Activated CD4-positive, alpha-beta T cell treated with anti-CD3 and anti-CD28 coated beads, Interleukin-2, Interleukin-4, amounts not matched to agents 100 ng/mL and 50 ng/mL, durations not matched to agents 16 hours and 8 hours (primary cell): ENCODE measurements at places on chromosomes 11 and 22.

DNA sequence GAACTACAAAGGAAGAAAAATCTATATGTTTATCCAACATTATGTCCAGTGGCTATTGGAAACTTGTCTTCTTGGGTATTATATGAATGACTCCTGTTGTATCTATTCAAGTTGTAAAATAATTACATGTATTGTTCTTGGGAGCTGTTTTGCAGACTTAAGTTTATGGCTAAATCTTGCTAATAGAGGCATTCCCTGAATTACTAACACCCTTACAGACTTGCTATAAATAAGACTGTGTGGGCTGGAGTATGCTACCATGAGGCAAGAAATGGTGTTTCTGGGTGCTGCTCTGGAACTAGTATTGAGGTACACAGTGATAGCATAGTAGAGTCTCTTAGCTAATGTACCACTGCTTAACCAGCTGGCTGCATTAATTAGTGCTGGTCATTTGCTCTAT is 155.1 kb downstream of the HIPK3 start:
- DNase-seq: no peak

GRCh38 chr11:13681446-13681845 is 13.0 kb downstream of the FAR1 start:
- DNase-seq: no peak

- DNase-seq: no peak
Observed at GRCh38 chr11:43974830-43975229, 32.4 kb downstream of the C11orf96 start.

GRCh38 chr11:110059706-110060463 is 33.3 kb upstream of the ZC3H12C start:
- no peak for DNase-seq

DNA sequence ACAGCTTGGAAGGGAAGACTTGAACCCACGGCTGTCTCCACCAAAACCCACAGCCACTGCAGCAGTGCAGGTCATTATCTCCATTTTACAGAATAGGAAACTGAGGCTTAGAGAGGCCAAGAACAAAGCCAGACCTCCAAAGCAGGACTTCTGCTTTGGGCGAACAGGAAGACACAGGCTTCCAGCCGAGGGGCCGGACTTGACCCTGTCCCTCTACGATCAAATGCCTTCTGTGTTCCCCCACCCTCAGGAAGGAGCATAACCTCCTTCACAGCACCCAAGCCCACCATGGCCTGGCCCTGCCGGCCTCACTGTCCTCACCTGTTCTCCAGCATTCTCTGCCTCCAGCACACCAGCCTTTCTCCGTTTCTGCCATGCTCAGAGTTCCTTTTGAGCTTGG is 15.8 kb downstream of the IGLL1 start:
- DNase-seq: no peak
